Stimulated activated CD4-positive, alpha-beta T cell treated with anti-CD3 and anti-CD28 coated beads, Interleukin-4, amount 100 ng/mL, for 1 hour (primary cell): ENCODE measurements at places on chromosomes 5 and 9.
A peak's percentile ranks its signal among the peaks of the same experiment; 100 is the strongest.

GRCh38 chr5:111461255-111461671 is 51.1 kb downstream of the STARD4 start:
- DNase-seq = no peak

GRCh38 chr5:105304859-105305258 is 1742.3 kb upstream of the NUDT12 start:
- DNase-seq = no peak

- no peak for DNase-seq
Observed at GRCh38 chr5:178333821-178334481, 101.3 kb upstream of the PHYKPL start.

DNA sequence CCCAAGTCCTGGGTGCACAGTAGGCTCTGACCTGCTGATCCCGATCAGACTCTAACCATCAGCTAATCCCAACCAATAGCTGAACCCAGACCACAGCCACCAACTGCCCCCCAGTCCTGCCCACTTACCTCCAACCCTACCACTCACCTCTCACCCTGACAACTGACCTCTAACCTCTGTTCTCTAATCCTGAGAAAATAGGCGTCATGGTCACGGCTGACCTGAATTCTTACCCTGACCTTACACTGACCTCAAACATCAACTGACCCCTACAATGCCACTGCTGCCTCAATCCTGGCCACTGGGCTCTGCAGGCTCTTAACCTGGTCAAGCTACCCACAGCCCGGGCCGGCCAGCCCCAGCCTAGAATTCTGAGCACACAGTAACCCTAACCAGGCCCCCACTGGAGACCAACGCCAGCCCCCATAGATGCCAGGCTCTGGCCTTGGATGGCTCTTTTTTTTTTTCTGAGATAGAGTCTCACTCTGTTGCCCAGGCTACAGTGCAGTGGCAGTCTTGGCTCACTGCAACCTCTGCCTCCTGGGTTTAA is 63.8 kb upstream of the ASS1 start:
- DNase-seq = no peak

DNA sequence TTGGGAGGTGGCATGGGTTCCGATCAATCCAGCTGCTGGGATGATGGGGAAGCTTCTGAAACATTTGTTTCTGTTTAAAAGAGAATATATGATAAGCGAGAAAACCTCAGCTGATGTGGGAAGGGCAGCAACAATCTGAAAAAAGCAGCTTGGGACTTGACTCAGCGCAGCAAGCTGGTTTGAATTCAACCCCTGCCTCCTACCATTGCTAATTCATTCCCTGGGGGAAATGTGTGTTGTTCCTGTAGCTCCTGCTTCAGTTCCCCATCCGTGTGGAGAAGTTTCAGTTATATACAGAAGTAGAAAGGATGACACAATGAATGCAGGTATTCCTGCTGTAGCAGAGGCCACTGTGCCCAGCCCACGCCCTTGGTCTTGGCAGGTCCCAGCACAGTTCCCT is 145.1 kb downstream of the NXNL2 start:
- no peak for DNase-seq

GRCh38 chr5:57710126-57710525 is 227.5 kb upstream of the ACTBL2 start:
- no peak for DNase-seq

DNA sequence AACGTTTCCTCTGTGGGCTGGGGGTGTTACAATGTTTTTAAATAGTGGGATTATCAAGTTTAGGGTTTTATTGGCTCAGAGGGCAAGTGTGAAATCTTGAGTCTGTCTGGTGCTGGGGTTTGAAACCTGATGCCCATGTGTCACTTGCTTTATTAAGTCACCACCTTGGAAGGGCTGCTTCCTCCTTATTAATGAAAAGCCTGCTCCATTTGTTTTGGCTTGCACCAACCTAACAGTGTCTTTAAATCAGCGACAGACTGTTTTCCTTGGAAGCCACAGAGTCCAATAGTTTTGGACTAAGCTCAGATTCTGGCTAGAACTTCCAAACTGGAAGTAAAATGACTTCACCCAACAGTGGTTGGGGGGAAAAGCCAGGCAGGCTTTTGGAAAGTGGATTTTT is 10.7 kb upstream of the PALM2AKAP2 start:
- no peak for DNase-seq

DNA sequence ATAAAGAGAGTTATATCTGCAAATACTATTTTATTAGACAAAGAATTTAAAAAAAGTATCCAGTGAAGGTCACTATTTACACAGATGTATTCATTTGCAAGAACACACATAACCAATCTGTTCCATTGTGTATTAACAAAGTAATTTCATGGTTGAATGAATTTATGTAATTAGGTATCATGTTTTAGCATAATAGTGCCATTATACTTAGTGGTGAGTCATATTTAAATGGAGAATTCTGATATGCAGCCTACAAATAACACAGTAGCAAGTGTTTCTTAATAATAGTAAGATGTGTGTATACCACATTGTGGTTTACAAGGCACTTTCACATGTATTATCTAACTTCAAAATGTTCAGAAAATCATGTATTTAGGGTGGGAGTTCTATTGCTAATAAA is 1028.5 kb upstream of the ACO1 start:
- DNase-seq = no peak

- no peak for DNase-seq
Observed at GRCh38 chr5:105872569-105873270, 1798.0 kb downstream of the EFNA5 start.

- DNase-seq = no peak
Observed at GRCh38 chr9:98921732-98922131, 22.0 kb upstream of the COL15A1 start.

- DNase-seq = no peak
Observed at GRCh38 chr5:65802820-65803219, 80.8 kb downstream of the NLN start.

GRCh38 chr9:130918826-130919558 is 20.1 kb downstream of the FIBCD1 start:
- DNase-seq = no peak

DNA sequence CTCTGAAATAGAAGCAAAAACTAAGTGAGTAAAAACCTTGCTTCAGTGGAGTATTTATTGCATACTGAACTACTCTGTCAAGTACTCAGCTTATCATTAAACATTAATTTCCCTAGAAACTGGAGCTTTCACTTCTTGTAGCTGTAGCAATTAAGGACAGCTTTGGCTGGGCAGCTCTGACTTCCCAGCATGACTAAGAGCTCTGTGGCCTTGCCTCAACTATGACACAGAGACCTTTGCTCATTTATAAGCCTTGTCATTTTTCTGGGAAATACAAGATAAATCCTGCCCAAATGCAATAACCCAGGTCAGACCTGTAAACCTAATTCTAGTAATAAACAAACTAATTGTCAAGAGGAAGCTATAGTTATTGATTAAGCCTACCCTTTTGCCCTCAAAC is 65.4 kb upstream of the STK32A start:
- no peak for DNase-seq

DNA sequence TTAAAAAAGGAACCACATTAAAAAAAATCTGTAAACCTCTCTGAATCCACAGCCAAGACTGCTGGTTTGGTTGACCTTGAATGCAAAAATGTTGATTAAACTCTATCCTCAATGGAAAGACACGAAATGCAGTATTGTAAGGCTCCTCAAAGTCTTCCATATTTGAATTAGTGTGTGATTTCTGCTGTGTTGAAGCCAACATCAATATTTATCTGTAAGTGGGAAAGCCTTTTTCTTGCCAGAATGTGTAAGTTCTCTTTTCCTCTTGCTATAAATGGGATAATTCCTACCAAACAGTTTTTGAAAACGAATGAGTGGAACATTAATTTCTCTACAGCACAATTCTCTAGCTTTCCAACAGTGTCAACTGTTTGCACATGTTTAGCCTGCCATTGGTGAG is 422.1 kb upstream of the TNC start:
- no peak for DNase-seq

DNA sequence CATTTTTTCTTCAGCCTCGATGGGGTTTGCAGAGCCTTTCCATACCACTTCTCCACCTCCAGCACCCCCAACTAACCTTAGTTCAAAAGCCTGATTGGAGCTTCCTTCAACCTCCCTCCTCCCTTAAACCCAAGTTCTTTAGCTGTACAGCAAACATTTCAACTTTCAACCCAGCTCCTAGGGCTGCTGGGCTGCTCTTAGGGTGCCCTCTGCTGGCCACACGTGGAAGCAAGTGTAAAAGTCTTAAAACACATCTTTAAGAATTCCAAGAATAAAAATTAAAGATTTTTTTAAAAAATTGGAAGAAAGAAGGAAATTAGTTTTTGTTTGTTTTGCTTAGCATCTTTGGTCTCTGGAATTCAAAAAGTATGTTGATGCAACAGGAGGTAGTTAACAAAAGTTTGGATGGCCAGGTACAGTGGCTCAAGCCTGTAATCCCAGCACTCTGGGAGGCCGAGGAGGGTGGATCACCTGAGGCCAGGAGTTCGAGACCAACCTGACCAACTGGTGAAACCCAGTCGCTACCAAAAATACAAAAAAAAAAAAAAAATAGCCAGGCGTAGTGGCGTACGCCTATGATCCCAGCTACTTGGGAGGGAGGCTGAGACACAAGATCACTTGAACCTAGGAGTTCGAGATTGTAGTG is 15.5 kb upstream of the HSD17B3 start:
- DNase-seq = peak; percentile 52

DNA sequence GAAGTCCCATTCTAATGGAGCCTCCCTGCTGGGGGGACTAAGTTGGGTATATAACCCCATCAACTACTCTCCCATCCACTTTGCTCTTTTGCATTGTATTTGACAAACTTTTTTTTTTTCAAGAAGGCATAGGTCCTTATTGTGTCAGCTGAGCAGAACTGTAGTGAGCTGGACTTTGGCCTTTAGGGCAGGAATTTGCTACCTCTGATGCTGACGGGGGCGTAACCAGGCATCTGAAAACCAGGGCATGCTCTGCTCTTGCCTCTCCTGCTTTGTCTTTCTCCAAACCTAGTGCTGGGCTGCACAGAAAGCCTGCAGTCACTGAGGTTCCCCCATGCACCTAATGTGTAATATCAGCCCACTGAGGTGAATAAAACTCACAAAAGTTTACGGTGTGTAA is 49.0 kb downstream of the MSX2 start:
- no peak for DNase-seq

DNA sequence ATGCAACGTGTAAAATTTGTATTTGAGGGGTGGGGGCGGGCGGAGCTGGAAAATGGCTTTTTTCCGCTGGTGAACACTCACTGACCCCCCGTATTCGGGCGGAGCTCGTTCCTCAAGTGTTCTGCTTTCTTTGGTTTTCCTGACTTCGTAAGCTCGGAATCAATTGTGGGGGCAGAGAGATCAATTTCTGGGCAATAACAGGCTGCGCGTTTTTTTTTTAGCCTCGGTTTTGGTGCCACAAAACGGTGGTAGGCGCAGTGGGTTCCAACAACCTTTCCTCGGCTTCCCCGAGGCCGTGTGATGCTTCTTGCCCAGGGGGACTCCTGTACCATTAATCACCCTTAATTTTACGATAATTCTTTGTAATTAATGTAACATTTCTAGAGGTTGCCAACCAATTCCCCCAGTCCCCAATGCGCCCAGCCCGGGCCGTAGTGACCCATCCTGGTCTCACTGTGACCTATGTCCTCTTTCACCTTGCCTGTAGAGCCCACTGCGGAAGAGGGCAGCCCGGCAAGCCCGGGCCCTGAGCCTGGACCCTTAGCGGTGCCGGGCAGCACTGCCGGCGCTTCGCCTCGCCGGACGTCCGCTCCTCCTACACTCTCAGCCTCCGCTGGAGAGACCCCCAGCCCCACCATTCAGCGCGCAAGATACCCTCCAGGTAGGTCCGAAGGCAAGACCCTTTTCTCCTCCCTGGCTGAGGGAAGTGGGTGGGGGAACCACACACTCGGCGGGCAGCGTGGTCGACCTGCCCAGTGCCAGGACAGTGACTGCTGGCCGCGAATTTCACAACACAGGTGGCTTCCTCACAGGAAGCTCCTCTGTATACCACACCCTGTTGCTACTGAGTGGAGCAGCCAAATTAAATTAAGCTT is 3.7 kb downstream of the NR4A3 start:
- DNase-seq = no peak

DNA sequence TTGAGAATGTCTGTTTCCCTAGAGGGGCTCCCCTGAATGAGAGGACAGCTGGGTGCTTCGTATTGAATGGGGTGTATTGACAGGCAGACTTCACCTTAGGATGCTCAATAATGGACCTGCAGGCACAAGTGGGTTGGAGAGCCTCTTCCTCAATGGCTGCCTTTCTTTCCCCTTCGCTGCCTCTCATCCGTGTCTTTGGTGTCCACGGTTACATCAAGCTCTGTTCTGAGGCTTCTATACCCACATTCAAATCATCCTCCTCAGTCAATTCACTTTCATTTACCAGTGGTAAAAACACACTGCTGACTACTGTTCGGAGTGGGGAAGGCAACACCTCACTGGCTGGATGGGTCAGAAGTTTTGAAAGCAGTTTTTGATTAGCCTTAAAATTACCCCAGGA is 20.6 kb downstream of the LIX1 start:
- DNase-seq = no peak

DNA sequence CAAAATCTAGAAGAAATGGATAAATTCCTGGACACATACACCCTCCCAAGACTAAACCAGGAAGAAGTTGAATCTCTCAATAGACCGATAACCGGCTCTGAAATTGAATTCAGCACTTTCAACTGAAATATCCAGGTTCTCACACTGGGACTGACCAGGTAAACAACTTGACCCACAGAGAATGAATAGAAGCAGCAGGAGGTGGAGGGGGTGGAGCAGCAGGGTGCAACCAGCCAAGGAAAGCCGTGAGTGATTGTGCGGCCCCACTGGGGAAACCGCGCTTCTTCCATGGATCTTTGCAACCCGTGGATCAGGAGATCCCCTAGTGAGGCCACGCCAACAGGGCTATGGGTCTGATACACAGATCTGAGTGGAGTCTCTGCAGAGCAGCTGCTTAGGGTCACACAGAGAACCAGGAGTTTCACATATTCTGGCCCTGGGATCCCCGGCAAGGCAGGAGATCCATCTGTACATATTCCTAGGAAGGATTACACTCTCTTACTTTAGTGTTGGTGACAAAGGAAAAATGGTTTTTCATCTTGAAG is 181.5 kb downstream of the SLCO4C1 start:
- DNase-seq = no peak

GRCh38 chr5:177497292-177498012 is at the start of gene PDLIM7:
TSS of gene PDLIM7 (minus strand) at chr5:177497604. CDS start at chr5:177496512, 1,092 bp downstream.
- DNase-seq = peak; percentile 93

DNA sequence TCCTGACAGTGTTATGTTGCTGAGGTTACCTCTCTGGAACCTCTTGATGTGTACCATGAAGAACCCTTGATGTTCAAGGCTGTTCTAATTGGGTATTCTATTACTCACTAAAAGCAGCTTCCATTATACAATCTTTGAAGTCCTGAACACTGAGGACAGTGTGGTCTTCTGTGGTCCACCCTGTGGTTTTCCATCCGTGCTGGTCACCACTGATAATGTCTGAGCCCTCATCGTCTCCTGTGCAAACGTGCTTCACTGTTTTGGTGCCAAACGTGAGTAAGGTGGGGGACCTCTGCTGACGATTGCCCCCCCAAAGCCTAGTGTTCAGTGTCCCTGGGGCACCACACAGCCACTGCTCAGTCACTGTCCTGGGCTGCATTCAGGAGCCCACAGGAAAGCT is 259.7 kb upstream of the ANKRD55 start:
- DNase-seq = no peak

DNA sequence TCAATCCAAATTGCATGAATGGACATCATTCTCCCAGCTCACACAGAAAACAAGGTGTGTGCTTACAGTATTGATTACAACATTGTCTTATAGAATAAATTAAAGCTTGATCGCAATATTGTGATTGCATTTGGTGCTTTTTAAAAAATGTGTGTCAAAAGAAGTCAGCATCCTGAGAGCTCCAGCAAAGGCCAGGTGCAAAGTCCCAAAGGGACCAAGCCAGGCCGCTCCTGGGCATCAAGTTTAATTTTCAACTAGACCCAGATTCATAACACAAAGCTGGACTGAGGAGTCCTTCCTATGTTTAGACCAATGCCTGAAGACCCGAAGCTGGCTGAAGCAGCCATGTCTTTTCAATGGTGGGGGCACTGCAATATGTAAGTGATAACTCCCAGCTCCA is 295.6 kb downstream of the IRX2 start:
- DNase-seq = no peak
